ENCODE measurements at places on chromosomes 3 and 15. TPM values are rescaled to one million over a fixed set of nuclear protein-coding genes. Genes with fewer than 3 reads are reported as not detected.

The CSPG4 gene
- total RNA-seq = 1.8 TPM

GRCh38 chr3:171464462-171464861, 4.3 kb upstream of the TNIK start:
- no peak for DNase-seq

DNA sequence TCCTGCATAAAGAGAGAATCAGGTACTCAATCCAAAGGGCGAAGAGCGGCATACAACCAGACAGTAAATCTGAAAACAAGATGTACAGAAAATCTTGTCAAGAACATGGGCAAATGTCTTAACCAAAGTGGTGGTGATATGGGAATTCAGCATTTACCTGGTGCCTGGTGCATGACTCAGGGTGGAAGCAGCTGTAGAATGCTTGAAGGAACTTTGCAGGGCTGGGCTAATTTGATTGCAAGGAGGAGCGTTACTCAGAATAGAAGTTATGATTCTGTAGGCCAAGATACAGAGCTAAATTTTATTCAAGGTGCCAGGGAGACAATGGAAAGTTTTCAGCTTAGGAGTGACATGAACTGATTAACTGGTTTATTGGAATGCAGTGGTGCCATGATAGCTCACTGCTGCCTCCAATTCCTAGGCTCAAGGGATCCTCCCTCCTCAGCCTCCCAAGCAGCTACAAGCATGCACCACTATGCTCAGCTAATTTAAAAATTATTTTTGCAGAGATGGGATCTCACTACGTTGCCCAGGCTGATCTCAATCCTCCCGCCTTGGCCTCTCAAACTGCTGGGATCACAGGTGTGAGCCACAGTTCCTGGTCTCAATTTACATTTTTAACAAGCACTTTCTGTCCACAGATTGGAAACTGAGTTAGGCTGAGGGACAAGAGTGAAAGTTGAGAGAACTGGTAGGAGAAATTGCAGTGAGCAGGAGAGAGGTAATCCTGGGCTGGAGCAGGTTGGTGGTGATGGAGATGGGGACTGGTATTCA, 91.5 kb upstream of the TBC1D5 start:
- DNase-seq = no peak

The KY gene
- total RNA-seq = not detected

- peak; percentile 84 for DNase-seq
Measured at GRCh38 chr15:51380999-51381806, 39.7 kb downstream of the GLDN start.

- no peak for DNase-seq
Measured at GRCh38 chr3:172562871-172563865, 39.9 kb upstream of the TNFSF10 start.

Data from endodermal cell (in vitro differentiated cells).